ENCODE measurements at places on chromosomes 6 and 20. TPM values are rescaled to one million over a fixed set of nuclear protein-coding genes. Genes with fewer than 3 reads are reported as not detected.
A peak's percentile ranks its signal among the peaks of the same experiment; 100 is the strongest.

Gene ZBP1
- polyA plus RNA-seq: not detected

- no peak for DNase-seq
These were observed 61.3 kb upstream of the IYD start for GRCh38 chr6:150307520-150307919.

GRCh38 chr20:63345328-63346100 lies 15.6 kb downstream of the CHRNA4 start:
- peak; percentile 36 for DNase-seq

DNA sequence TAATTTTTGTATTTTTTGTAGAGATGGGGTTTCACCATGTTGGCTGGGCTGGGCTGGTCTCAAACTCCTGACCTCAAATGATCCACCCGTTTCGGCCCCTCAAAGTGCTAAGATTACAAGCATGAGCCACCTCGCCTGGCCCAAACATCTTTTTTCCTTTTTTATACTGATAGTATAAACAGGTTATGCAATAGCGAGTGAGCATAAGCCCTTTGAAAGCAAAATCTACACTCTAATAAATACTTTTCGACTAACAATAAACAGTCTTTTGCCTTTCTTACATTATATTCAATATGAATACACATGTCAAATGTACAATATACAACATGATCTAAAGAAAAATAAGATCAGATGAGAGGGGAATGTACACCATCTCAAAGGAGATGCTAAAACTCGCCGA lies 38.7 kb downstream of the KIF13A start:
- DNase-seq: no peak

Gene TRIM38
- polyA plus RNA-seq: 0.05 TPM

DNA sequence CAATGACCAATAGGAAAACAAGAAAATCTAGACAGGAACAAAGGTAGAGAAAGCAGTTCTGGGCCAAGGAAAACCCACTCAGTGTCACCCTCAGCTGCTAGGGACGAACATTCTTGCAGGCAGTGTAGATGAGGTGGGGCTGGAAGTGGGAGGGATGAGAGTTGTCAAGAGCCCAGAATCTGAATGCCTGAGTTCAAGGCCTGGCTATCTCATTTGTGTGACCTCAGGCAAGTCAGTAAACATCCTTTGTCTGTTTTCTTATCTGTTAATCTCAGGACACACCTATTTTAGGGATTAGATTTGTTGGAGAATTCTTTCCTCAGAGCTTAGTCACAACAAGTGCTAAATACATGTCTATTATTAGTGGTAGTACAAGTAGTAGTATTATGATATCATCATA lies 50.9 kb upstream of the KIF16B start:
- no peak for DNase-seq

Data from cardiac muscle cell (in vitro differentiated cells and primary cell).